H9 (cell line): ENCODE measurements at places on chromosomes 2 and 18. TPM values are rescaled to one million over a fixed set of nuclear protein-coding genes. Genes with fewer than 3 reads are reported as not detected.

DNA sequence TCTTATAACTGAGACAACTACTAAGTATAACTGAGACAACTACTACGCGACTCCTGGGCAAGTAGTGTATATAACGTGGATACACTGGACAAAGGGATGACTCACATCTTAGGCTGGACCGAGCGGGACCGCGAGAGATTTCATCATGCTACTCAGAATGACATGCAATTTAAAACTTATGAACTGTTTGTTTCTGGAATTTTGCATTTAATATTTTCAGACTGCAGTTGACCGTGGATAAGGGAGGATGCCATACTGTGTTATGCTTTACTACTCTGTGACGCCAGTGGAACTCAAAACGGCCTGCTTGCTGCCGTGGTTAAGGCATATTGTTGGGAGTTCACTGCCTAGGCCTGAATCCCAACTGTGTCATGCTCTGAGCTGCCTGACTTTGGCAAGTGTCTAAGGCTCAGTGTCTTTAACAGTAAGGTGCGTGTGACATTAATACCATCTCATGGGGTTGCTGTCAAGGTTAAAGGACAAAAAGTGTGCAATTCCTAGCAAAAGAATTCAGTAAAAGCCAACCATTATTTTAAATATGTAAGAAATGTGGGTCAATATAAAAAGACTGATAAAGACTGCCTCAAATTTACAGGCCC lies 64.6 kb downstream of the BMP10 start:
- H3K27me3 ChIP-seq, result no peaks in the 10 kb centered on the region
- H3K4me3 ChIP-seq, result no peak overlapping the region
- no peak for DNase-seq
- no peaks in the 10 kb centered on the region for H3K4me1 ChIP-seq
- H3K36me3 ChIP-seq, result no peaks in the 10 kb centered on the region

- no peak overlapping the region for H3K4me3 ChIP-seq
- no peaks in the 10 kb centered on the region; the same call in 1 of the 2 replicates for H3K4me1 ChIP-seq
- peaks cover 8% of the 10 kb centered on the region for H3K36me3 ChIP-seq
- DNase-seq, result peak; percentile 29
- H3K27me3 ChIP-seq, result no peaks in the 10 kb centered on the region
These were observed 24.6 kb downstream of the RTP5 start for GRCh38 chr2:241894056-241894641.

- H3K4me1 ChIP-seq, result no peaks in the 10 kb centered on the region
- H3K36me3 ChIP-seq, result no peaks in the 10 kb centered on the region
- no peak overlapping the region for H3K4me3 ChIP-seq
- DNase-seq, result no peak
These were observed 29.3 kb downstream of the DPYSL5 start for GRCh38 chr2:26877276-26877675.

GRCh38 chr2:160092445-160092844 lies 30.0 kb upstream of the PLA2R1 start:
- peaks cover 25% of the 10 kb centered on the region for H3K36me3 ChIP-seq
- H3K27ac ChIP-seq, result no peak overlapping the region
- no peaks in the 10 kb centered on the region for H3K4me1 ChIP-seq
- no peak for DNase-seq
- no peaks in the 10 kb centered on the region for H3K27me3 ChIP-seq
- H3K4me3 ChIP-seq, result no peak overlapping the region

- no peak for DNase-seq
- no peak overlapping the region for H3K27ac ChIP-seq
- H3K27me3 ChIP-seq, result no peaks in the 10 kb centered on the region
- no peak overlapping the region for H3K4me3 ChIP-seq
- no peaks in the 10 kb centered on the region for H3K36me3 ChIP-seq
These were observed 30.5 kb upstream of the ITGA4 start for GRCh38 chr2:181426672-181427071.

- H3K27ac ChIP-seq, result no peak overlapping the region
- H3K27me3 ChIP-seq, result no peaks in the 10 kb centered on the region
- no peak for DNase-seq
These were observed 520.2 kb upstream of the MYT1L start for GRCh38 chr2:2851316-2851715.

DNA sequence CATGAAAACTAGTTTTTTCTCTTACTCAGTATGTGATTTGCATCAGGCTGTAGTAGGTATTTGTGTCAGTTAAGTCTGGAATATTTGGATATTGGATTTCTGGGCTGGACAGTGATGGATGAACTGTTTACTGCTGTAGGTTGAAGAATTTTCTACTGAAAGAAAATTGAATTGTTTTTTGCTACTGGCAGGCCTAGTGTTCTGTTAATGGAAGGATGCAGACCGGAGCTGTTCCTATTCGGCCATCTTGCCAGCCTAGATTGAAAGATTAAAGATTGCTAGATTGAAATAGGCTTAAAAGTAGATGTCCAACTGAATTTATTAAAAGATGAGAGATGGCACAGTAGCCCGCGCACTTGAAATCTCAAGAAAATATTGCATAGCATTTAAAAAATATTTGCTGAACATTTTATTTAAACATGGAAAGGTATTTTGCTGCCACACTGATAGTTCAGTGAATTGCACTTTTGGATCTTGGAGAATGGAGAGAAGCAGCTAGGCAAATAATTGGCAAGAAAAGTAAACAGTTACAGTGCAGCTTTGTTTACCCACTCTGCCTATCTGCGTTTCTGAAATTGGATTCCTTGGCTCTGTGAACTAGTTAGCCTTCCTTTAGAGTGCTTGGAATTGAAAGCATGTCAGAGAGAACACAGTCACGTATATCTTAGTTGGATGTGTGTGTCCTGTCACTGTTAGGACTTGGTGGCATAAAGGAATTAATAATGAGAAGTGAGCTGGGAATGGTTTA lies 54.1 kb downstream of the EPB41L5 start:
- peaks cover 3% of the 10 kb centered on the region for H3K36me3 ChIP-seq
- no peak for DNase-seq
- no peak overlapping the region for H3K4me3 ChIP-seq
- H3K27me3 ChIP-seq, result no peaks in the 10 kb centered on the region
- H3K27ac ChIP-seq, result no peak overlapping the region

UGT1A1 gene
- total RNA-seq, result not detected in 2 replicates

CTDSP1 gene
- 52.3 and 56.6 TPM in 2 replicates for total RNA-seq

DOCK10 gene
- 0.61 and 0.79 TPM in 2 replicates for total RNA-seq
